ENCODE measurements at places on chromosomes 4 and X.

DNA sequence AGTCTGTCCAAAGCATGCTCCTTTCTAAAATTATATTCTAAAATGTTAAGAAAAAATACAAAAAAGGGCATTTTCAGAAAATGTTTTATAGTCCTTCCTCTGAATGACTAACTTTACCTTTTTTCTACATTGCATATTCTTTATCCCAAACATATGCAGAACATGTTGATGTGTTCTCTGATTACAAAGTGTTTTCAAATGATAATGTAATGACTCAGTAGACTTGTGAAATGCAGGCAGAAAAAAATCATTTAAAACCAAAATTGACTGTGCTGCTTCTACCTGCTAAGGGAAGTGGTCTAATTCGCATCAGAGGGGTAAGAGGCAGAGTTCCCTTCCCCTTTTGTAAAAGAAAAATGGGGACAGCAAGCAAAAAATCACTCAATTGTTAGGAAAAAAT, 22.7 kb upstream of the YTHDC1 start:
- no peak for DNase-seq

DNA sequence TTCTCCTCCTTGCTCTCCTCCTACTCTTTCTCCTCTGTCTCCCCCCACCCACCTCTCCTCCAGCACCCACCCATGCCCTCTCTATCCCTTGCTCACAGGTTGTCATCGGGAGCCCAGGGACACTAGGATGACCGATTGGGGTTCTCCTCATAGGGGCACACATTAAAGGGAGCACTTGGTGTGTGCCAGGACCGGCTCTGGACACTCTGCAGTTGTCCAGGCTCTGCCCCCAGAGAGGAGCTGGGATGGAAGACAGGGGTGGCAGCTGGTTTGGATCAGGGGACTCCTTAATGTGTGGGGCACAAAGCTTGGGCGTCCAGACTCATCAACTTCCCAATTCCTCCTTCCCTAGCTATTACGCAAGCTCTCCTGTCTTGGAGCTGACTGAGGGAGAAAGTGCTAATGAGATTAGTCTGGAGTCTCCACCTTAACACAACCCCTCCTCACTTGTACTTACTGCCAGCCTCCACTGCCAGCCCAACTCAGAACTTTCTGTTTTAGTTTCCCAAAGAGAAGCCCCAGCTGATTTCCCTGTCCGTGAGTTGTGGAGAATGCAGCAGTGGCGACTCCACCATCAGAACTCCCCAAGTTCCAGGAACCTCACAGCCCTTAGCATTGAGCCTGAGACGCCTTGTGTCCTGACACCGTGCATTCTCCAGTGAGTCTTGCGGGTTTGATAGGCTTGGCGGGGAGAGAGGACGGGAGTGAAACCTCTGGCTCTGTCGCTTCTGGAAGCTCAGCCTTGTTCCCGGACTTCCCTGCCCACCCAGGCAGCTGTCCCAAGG, 52.2 kb downstream of the CXorf49B start:
- no peak for DNase-seq

GRCh38 chr4:25972366-25972765, 58.3 kb downstream of the SMIM20 start:
- no peak for DNase-seq

- DNase-seq = no peak
These were observed 1.8 kb downstream of the TLL1 start for GRCh38 chr4:165874791-165875371.

DNA sequence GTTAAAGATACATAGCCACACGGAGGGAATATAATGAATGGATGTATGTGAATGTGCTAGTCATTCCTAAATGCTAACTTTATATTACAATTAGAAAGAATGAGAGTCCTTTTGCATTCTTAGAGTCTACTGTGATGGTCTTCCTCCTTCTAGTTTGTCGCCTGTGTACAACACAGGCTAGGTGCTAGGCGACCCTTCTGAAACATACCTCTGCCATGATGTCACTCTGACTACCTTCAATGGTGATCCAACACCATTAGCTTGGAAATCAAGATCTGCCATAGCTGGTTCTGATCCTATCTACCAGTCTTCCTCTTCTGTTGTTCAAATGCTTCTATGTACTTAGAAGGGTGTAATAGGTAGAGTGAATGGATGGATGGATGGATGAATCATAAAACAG, 151.2 kb downstream of the MGST2 start:
- no peak for DNase-seq

GRCh38 chr4:84493092-84493850, 5.8 kb downstream of the NKX6-1 start:
- no peak for DNase-seq

DNA sequence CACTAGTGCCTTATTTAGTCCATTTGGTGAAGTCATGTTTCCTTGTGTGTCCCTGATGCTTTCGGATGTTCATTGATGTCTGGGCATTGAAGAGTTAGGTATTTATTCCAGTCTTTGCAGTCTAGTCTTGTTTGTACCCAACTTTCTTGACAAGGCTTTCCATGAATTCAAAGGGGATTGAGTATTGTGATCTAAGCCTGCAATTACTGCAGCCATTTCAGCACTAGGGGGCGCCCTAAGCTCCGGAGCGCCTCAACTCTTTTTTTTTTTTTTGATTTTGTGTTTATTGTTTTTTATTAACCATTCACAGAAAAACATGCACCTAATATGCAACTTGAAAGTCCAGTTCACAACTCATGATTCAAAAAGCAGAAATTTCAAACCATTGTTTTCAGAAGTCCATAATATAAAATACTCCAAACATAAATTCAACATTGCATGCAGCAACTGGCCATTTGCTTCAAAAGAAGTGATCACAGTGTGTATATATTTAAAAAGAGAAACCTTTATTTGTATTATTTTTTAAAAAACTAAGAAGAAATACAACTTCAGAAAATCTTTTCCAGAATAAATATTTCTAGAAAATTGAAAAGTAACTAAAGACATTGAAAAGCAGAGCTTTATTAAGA, 59.2 kb downstream of the PTPN13 start:
- DNase-seq = no peak

DNA sequence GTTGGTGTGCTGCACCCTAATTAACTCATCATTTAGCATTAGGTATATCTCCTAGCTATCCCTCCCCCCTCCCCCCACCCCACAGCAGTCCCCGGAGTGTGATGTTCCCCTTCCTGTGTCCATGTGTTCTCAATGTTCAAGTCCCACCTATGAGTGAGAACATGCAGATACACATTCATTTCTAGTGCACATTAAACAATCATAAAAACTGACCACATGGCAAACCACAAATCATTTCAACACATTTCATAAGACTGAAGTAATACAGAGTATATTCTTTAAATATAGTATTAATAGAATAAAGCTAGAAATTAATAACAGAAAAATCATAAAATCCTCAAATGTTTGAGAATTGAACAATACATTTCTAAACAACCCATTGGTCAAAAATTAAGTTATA, 34.1 kb downstream of the PRKG2 start:
- DNase-seq = no peak

DNA sequence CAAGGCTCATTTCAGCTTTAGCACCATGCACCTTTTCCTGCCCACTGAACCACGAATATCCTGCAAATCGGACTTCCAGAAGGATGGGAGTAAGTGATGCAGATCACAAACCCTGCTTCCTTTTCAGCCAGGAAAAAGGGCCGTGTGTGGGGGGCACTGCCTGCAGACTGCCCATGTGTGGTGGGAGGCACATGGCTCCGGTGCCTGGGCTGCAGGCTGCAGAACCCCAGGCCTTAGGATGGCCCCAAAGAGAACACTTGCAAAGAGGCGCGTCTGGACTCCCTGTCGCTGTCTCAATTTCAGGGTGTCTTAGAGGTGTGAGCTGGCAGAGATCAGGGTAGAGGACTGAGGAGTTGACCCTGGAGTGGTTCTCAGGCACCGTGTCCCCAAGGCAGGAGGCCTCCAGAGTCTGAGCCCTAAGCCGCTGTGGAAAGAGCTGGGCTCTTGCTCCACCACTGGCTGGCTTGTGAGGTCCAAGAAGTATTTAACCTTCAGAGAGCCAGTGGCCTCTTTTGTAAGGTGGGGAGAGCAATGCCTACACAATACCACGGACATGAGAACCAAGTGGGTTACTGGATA, 97.0 kb downstream of the ENPP6 start:
- DNase-seq = no peak

- peak; percentile 24 for DNase-seq
These were observed 10.2 kb upstream of the CRLF2 start for GRCh38 chrX:1222531-1223241.

GRCh38 chr4:129246910-129247461, 151.0 kb downstream of the C4orf33 start:
- DNase-seq = no peak

- DNase-seq = no peak
These were observed 276.0 kb upstream of the FAT1 start for GRCh38 chr4:186999686-187000085.

GRCh38 chr4:566508-567295, 9.4 kb downstream of the TMEM271 start:
- DNase-seq = no peak

GRCh38 chr4:170015285-170015684, 10.9 kb downstream of the MFAP3L start:
- DNase-seq = no peak

- DNase-seq = no peak
These were observed 6.7 kb upstream of the PRICKLE3 start for GRCh38 chrX:49192722-49193328.

DNA sequence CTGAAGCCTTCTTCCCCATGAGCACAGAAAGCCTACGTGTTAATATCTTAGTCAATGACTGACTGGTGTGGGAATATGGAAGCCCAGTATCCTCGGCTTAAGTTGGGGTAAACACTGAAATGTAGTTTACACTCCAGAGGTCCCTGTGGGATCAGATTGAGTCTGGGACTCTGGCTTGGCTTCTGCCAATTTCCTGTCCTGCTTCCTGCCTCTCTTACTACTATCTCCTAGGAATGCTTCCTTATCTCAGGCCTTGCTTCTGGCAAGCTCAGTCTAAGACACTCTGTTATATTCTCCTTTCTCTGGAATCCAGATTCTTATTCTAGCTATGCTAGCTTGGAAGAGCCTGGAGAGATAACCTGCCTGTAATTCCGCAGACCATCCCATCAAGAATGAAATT, 174.0 kb upstream of the LDB2 start:
- DNase-seq = no peak

DNA sequence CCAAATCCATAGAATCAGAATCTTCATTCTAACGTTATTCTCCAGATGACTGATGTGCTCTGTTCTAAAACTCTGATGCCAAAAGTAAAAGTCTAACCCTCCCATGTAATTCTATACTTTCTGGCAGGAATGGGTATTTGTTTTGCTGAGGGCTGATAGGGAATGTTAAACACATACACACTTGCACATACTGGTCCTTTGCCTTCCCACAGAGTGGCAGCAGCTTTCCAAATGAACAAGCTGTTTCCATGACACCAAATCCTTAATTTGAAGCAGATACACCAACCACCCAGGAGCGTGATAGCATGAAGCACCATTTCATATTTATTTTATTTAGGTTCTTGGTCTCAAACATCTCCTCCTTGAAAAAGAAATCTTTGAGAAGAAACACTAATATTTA, 155.5 kb upstream of the PRDX4 start:
- no peak for DNase-seq

- DNase-seq = no peak
These were observed 27.7 kb downstream of the RGS12 start for GRCh38 chr4:3320361-3321023.

- no peak for DNase-seq
These were observed 16.3 kb downstream of the RBMX2 start for GRCh38 chrX:130418066-130418465.

DNA sequence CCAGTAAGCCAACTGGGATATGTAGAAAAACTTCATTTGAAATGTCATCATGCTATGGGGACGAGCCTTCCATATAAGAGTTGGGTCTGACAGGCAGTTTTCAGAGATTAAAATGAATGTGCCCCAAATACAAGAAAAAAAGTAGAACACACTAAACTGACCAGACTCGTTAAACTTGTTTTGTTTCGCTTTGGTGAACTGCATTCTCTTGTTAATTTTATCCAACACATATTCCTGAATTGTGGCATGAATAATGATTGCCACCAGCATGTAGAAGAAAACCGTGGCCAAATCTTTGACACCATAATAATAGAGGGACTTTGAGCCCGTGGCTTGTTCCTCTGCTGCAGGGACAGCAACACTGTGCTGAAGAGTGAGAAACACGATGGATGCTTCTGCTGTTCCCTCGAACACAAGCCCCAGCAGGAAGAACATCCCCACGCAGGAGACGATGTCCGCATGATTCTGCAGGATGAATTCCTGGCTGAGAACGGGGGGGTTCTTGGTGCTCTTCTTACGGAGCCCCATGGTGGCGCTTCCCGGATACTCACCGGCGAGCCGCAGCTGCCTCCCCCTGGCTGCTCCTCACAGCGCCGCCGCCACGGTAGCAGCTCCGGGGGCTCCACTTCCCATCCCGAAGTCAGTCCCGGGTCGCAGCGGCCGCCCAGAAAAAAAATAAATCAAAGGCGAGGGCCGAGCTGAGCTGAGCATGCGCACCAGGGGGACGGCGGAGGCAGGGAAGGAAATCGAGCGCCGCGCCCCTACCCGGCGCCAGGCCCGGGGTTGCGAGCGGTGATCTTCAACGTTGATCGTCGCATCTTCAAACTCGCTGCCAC, at the start of gene TRAM1L1:
Gene TRAM1L1, minus strand, starts transcription at position 711 of the 836 bp plus-strand sequence. Its CDS starts 183 bp downstream, at position 528.
- peak; percentile 24 for DNase-seq

GRCh38 chr4:59945716-59946115, 1254.4 kb upstream of the ADGRL3 start:
- DNase-seq = no peak

- no peak for DNase-seq
These were observed 25.4 kb downstream of the MBNL3 start for GRCh38 chrX:132463411-132463810.

DNA sequence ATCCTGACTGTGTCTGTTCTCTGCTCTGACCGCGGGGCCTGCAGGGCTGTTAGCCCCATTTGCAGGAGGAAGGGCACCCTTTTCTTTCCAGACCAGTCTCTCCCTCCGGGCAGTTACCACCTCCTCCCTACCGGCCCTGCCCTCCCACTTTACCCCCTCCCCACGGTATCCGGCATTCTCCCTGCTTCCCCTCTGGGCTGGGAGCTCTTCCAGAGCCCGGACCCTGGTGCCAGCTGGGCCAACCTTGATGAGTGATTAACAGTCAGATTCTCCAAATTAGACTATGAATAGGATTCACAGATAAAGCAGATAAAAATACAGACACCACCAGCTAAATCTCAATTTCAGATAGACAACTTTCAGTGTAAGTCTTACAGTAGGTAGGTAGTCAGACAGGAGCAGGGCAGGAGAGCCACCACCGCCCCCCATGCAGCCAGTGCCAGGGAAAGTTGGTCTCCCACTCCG, 23.4 kb upstream of the WFS1 start:
- DNase-seq = no peak
